Brain (organoid and tissue), 16 donors: ENCODE measurements at places on chromosomes 7 and 10. TPM values are rescaled to one million over a fixed set of nuclear protein-coding genes. Genes with fewer than 3 reads are reported as not detected.

Gene SPDYE2B
- not detected for polyA plus RNA-seq

Gene CTAGE6
- not detected for polyA plus RNA-seq

Gene ZNF804B
- polyA plus RNA-seq, result not detected

Gene SCRN1
- 142 TPM for polyA plus RNA-seq

Gene ASIC3
- polyA plus RNA-seq, result 2.0 TPM
